ENCODE measurements at places on chromosomes 13 and 19.

DNA sequence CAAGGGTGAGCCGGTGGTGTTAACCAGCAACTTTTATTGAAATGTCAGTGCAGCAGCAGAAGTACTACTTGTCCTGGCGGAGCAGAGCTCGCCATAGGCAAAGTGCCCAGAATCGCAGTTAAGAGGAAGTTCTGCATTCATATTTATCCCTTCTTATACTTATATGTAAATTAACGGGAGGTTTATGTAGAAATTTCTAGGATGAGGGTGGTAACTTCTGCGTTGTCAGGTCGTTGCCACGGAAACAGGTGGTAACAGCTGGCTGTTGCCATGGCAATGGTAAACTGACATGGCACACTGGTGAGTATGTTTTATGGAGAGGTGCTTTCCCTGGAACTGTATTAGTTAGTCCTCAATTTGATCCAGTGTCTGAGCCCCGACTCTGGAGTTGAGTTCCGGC lies 2494.9 kb upstream of the PCDH20 start:
- no peak for DNase-seq

DNA sequence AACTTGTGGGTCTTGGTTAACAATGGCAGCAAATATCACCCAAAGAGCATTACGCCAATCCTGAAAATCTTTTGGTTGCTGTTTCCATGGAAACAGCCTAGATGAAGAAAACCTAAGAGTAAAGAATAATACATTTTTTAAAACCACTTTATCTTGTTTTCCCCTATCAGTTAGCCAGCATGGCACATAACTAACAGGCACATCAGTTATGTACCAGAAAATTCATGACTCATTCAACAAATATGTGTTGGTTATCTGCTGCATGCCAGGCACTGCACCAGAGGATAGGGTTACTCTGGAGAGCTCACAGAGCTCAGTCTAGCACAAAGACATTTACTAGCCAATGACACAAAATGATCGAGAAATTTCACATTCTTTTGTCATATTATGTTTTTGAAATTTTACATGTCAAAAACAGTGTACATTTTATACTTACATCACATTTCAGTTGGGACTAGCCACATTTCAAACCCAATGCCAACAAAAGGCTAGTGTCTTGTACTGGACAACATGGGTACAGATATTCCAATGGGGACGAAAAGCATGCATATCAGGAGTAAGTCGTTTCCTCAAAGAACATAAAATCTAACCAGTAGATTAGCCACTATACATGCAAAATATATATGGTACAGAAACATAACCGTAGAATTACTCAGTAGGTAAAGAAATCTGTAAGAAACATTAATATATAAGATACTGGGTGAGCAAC lies 20.3 kb downstream of the LNX2 start:
- no peak for DNase-seq

- DNase-seq: no peak
Observed at GRCh38 chr13:94414708-94415107, 64.8 kb downstream of the DCT start.

DNA sequence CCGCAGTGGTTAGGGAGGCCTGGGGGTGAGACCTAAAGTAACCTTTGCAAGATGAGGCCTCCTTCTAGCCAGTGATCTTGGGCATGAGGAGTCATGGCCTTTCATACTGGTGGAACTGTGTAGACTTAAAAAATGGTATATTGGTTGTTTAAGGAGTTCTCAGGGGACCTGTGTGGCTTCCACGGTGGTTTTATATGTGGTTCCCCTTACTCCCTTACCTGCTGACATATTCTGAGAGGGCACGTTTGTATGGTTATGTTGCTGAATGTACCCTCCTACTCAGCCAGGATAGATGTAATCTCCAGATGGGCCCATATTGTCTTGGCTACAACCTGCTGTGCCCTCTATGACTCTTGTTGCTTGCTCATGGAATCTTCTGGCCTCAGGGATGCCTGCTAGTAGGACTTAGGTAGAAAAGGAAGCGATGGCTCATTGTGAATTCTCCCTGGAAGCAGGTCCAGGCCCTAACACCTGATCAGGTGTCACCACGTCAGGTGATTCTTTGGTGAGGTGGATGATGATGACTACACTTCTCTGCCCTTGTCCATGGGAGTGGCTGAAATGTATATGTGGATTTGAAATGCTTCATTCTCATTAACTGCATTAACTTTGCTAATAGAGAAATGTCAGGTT lies 1.8 kb downstream of the ZNF460 start:
- DNase-seq: no peak

DNA sequence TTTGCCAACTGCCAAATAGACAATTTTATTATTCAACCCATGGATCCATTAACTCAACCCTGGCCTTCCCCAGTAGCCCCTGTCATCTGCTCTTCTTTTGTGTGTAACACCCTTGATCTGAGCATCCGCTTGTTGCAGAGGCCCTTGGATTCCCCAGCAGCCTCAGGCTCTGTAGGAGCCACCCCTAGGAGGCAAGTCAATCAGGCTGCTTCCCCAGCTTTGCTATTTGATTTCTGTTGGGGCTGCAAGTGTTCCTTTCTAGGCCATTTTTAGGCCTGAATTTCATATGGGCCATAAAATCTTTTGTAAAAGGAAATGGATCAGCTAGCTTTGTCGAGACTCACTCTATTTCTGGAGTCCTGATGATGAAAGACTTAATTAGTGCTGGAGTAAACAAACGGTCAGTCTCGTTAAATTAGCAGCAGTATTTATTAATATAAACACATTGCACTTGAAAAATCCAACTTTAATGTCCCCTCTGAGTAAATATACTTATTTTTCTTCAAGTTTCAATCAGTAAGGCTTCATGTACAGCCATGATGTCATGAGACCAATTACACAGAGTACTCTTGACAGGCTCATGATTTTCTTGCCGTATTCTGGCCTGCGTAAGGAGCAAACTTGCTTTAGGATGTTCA lies 105.3 kb downstream of the RGCC start:
- DNase-seq: no peak

- no peak for DNase-seq
Observed at GRCh38 chr13:74288361-74288911, 154.2 kb upstream of the KLF12 start.

All from GM06990 (cell line).